ENCODE measurements at places on chromosomes 3 and 15.

GRCh38 chr3:52121813-52122212 is 32.4 kb downstream of the POC1A start:
- no peak for DNase-seq

DNA sequence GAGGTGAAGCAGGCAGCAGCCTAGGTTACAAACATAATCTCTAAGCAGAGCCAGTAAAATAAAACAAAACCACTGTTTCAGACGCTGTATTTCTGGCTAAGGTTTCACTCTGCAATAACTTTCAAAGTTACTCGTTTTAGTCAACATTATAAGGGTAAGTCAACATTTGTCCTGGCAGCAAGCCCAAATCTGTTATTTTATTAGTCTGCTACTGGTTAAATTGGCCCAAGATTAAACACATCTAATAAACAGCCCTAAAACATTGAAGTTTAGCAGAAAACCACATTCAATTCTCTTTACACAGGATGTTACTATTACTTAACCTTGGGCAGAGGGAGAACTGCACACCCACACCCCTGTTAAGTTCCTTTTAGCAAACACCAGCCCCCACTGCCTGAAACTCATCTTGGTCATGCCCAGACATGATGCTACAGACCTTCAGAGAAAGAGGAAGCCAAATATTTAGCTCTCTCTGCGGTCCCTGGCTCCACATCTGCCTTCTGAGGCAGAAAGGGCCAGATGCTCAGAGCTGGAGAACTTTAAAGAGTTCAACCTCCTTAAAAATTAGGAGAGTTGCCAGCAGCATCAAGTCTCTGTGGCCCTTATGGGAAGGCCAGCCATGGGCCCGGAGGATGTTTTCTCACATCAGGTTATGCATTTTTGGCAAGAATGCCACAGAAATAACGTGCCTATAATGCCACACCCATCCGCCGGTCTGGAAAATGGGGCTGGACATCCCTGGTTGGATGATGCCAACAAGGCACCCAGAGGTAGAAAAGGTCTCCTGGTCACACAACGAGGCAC is 17.9 kb downstream of the ARHGEF3 start:
- peak; percentile 74 for DNase-seq

DNA sequence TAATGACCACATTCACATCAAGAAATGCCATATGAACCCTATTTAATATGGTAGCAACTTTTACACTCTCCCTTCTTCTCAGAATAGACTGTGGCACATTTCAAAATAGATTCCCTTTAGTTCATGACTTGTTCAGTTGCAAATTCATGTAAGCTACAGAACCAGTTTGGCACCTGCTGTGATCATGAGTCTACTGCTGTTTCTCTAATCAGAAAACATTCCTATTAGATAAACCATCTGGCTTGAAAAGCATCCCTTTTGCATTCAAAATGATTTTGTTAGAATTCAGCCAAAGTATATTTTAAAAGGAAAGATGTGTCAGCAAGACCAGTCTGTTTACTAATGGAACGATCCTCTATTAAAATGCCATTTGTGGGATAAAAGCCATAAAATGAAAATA is 304.4 kb downstream of the BCHE start:
- no peak for DNase-seq

DNA sequence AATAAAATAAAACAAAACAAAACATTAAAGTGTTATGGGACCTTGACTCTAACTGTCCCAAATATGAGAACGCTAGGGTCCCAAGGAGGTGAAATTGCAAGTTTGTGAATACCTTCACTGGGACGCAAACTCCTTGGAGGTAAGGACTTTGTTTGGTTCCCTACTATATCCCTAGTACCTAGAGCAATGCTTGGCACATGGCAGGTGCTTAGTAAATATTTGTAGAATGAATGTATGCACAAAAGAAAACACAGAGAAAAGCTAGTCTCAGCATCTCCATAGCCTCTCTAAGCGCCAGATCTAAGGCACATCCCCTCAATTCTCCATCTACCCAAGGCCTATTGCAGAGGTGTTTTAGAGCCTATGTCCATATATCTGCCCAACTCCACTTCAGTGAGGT is 30.5 kb downstream of the GPR176 start:
- DNase-seq = no peak

DNA sequence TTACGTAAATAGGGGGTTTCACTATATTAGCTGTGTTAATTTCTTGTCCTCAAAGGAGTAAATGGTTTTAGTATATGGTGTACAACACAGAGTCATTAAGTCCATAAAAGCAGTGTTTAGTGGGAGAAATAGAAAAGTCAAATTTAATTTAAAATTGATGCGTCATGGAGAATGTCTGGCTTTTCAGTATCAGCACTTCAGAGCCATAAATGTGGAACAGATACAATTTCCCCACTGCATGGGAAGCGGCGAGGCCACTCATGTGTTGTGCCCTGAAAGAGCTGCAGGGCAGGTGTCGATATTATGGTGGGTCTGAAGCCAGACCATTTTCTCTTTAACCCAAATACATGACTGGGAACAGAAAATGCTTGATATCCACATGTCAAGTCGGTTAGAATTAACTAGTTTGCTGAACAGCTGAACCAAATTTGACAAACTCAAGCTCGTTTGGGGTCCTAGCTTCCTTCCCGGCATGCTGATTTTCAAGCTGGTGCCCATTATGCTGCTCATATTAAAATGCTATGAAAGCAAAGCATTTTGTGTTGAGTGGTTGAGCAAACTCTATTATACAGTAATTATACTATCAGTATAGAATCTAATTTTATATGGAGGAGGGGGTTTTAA is 364.6 kb upstream of the TBL1XR1 start:
- DNase-seq = no peak

DNA sequence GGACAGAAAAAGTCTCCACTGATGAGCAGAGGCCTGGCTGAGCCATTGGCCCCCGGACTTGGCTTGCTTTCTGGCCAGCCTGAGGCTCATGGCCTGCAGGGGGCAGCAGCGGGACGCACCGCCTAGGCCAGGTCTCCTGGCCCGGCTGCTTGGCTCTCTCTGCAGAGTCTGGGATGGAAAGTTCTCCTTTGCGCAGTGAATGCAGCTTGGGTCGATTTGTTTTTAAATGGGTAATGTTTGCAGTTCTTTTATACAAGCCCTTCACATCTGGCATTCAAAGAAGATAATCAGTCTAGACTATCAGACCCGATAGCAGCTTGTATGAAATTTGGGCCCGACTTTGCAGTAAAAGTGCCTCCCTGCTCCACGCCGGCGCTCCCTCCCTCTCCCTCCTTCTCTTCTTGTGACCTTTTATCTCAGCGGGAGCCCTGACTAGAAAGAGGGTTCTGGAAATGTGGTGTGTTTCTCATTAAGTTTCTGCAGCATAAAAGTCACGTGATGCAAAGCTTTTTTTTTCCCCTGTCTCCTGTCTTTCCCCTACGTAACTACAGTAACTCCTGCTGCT is 59.9 kb downstream of the ZNF621 start:
- DNase-seq = peak; percentile 62

GRCh38 chr3:58351920-58352319 is 19.2 kb downstream of the PXK start:
- DNase-seq = no peak

DNA sequence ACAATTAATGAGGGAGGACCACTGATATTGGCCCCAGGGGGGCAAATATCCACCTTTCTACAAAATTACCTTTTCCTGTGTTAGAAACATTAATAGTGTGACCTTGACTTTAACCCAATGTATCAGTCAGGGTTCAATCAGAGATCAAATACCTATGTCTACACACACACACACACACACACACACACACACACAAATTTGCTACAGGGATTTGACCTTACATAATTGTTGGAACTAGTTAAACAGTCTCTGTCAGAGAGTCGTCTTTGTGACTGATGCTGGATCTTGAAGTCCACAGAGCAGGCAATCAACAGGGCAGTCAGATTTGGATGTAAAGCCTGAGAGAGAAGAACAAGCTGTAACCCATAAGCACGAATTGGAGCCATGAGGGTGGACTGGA is 32.5 kb downstream of the TM4SF4 start:
- no peak for DNase-seq

DNA sequence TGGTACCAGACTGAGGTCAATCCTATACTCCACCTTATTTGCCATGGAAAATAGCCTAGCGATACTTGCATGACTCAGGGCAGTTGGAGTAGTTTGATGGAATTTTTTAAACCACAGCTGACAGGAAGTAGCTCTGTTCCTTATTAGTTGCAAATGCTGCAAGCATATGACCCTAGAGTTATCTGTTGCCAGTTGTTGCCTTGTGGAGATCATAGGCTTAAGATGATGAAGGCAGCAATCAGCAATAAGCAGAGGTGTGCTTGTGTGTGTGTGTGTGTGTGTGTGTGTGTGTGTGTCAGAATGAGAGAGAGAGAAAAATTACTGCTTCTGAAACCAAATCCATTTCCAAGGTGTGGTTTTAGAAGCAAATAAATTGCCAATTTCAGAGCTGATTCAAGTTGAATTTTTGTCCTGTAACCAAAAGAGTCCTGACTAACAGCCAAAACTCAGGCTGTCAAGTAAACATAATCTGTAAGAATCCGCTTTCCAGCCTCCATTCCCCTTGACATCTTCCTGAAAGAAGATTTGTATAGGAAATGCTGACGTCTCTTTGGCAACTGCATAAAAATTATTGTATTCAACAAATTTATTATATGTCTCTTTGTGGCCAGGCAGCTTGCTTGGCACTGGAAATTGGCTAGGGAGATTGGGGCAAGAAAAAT is 141.2 kb downstream of the SERPINI1 start:
- no peak for DNase-seq

DNA sequence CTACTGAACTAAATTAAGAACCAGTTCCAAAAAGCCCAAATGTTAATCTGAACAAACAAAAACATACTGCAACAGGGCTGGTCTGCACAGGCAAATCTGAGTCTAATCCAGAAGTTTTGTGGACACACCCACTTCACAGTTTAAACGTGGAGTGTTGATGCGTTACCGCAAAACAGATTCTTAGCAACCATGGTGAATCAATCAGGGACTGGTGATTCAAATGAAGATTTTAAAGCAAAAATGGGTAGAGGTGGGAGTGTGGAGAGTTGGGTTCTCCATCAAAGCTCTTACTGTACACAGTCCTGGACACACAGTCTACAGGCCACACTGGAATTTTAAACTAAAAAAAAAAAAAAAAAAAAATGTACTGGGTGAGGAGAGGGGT is 5.2 kb downstream of the ANXA2 start:
- no peak for DNase-seq

DNA sequence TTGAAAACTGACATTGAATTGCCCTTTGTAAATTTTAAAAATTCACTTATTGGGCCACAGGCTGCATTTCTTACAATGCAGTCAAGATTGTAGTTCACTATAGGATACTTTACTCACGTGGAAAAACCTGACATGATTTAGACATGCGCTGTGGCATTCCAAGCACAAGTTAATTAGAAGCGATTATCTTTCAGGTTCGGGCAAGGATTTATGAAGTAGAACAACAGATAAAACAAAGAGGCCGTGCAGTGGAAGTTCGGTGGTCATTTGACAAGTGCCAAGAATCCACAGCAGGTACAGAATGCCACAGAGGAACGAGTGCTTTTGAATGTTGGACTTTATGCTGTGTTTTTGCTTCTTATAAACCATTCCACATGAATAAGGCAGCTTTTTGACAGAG is 37.8 kb downstream of the GPR171 start:
- no peak for DNase-seq

DNA sequence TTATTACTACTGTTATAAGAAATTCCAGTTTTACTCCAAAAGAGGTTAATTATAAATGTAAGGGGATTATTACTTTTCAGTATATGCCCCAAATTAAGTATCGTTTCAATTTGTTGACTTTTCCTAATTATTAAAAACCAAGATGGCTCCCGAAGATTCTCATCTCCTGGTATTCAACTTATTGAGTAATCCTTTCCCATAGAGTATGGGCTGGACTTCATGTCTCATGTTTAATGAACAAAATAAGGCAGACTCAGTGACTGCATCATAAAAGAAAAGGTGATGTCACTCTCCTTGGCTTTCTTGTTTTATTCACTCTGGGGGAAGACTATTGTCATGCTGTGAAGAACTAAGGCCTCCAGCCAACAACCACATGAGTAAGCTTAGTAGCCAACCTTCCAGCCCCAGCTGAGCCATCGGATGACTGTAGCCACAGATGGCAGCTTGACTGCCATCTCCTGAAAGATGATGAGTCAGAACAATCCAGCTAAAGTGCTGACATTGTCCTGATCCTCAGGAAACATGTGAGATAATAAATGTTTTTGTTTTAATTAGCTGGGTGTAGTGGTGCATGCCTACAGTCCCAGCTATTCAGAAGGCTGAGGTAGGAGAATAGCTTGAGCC is 17.3 kb downstream of the IGF2BP2 start:
- no peak for DNase-seq

- no peak for DNase-seq
These were observed 965 bp upstream of the CRBN start for GRCh38 chr3:3180456-3180855.

DNA sequence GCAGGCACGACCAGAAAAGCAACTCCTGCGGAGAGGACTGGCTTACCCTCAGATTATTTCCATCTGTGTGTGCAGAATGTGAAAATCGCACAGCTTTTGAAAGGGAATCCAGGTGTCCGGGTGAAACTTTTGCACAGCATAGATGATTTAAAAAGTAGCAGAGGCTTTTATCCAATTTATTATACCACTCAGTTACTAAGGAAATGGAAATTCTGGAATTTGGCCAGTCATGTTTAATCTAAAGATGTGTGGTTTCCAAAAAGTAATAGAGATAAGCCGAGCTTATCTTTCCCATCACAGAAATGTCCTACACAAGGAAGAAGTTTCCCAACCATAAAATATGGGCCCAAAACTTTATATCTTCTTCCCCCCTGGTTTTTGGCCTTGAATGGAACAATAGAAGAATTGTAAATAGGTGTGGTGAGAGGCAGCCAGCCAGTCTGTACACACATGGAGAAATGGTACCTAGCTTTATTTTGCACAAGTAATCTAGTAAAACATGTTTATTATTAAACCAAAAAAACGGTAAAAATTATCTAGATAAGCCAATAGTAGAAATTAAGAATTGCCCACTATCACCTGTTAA is 19.3 kb upstream of the SLC24A5 start:
- no peak for DNase-seq
